ENCODE measurements at places on chromosomes 1 and 21. TPM values are rescaled to one million over a fixed set of nuclear protein-coding genes. Genes with fewer than 3 reads are reported as not detected.

The WDR64 gene
- not detected for total RNA-seq

The ARHGEF16 gene
- 5.1 TPM for total RNA-seq

The RCC2 gene
- 50.8 TPM for total RNA-seq

The SNX7 gene
- total RNA-seq: 23.9 TPM

The ILDR2 gene
- total RNA-seq: not detected

The GPR52 gene
- not detected for total RNA-seq

The CD84 gene
- total RNA-seq: not detected

The CENPF gene
- 68.0 TPM for total RNA-seq

The SLAMF7 gene
- 1.8 TPM for total RNA-seq

The HES2 gene
- 5.5 TPM for total RNA-seq

The CCDC30 gene
- total RNA-seq: 0.76 TPM

The ADAM15 gene
- total RNA-seq: 106 TPM

The ICOSLG gene
- 4.2 TPM for total RNA-seq

The TSPAN2 gene
- total RNA-seq: 1.1 TPM

The SIM2 gene
- total RNA-seq: 6.7 TPM

The ADCY10 gene
- 0.38 TPM for total RNA-seq

The SV2A gene
- 0.09 TPM for total RNA-seq

The COL8A2 gene
- 0.09 TPM for total RNA-seq

The GALNT2 gene
- 147 TPM for total RNA-seq

The AQP10 gene
- total RNA-seq: not detected

The ZNF683 gene
- not detected for total RNA-seq

The LCE3D gene
- total RNA-seq: 3.4 TPM

The RGS8 gene
- total RNA-seq: not detected

The SLAMF6 gene
- total RNA-seq: not detected

The RIMS3 gene
- 1.0 TPM for total RNA-seq

The SELL gene
- 0.20 TPM for total RNA-seq

The GOLT1A gene
- total RNA-seq: 6.6 TPM

The TAL1 gene
- total RNA-seq: not detected

The PDE4DIP gene
- 5.5 TPM for total RNA-seq

The NADK gene
- total RNA-seq: 37.0 TPM

The SLC45A1 gene
- 7.2 TPM for total RNA-seq

Data from A549 treated with Hydrocortisone at 1 μM for 4 hours (cell line).